ENCODE measurements at places on chromosomes 4 and X. TPM values are rescaled to one million over a fixed set of nuclear protein-coding genes. Genes with fewer than 3 reads are reported as not detected.
A peak's percentile ranks its signal among the peaks of the same experiment; 100 is the strongest.

GRCh38 chr4:118221227-118221800 lies 131.5 kb downstream of the PRSS12 start:
- DNase-seq = no peak
- H3K4me1 ChIP-seq = no peaks in the 10 kb centered on the region
- H3K4me3 ChIP-seq = no peak overlapping the region
- H3K36me3 ChIP-seq = no peaks in the 10 kb centered on the region

DNA sequence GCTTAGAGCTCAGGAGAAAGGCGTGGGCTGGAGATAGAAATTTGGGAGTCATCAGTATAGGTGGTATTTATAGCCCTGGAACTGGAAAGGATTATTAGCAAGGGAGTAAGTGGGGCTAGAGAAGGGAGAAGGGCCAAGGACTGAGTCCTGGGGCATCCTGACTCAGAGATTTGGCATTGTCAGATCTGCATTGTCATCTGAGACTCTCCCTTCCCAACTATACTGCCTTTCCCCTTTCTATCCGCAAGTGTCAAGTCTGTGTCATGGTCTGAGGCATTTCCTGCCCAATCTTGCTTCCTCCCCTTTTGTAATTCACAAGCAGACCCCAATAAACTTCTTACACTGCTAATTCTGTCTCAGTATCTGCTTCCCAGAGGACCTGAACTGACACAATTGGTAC lies 24.4 kb upstream of the SLC25A43 start:
- no peaks in the 10 kb centered on the region for H3K4me1 ChIP-seq
- DNase-seq = no peak
- H3K36me3 ChIP-seq = no peaks in the 10 kb centered on the region
- H3K27me3 ChIP-seq = no peaks in the 10 kb centered on the region

DNA sequence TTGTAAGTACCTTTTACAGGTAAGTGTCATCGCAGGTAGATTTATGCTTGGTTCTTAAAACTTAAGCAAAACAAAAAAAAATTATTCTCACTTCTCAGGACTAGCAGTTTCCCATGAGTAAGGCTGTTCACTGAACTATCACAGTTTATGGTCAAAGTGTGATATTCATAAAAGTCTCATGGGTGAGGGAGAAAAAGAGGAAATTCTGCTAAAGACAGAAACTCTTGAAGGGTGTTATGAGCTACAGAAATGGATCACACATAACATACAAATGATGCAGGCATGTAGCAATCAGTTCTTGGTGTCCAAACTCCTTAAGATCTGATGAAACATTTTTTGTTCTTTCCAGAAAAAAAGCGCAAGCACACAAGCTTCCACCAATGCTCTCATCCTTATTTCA lies 8.5 kb downstream of the RAB9A start:
- H3K36me3 ChIP-seq = no peaks in the 10 kb centered on the region
- H3K4me3 ChIP-seq = no peak overlapping the region
- no peak overlapping the region for H3K27ac ChIP-seq
- peaks cover 69% of the 10 kb centered on the region for H3K4me1 ChIP-seq

- H3K27me3 ChIP-seq = no peaks in the 10 kb centered on the region
- no peak overlapping the region for H3K27ac ChIP-seq
- H3K4me3 ChIP-seq = no peak overlapping the region
- DNase-seq = no peak
Observed at GRCh38 chr4:115249808-115250207, 136.4 kb upstream of the NDST4 start.

- H3K27ac ChIP-seq = no peak overlapping the region
- H3K27me3 ChIP-seq = no peaks in the 10 kb centered on the region
- no peak overlapping the region for H3K4me3 ChIP-seq
Observed at GRCh38 chr4:88178626-88179231, 20.3 kb upstream of the ABCG2 start.

DNA sequence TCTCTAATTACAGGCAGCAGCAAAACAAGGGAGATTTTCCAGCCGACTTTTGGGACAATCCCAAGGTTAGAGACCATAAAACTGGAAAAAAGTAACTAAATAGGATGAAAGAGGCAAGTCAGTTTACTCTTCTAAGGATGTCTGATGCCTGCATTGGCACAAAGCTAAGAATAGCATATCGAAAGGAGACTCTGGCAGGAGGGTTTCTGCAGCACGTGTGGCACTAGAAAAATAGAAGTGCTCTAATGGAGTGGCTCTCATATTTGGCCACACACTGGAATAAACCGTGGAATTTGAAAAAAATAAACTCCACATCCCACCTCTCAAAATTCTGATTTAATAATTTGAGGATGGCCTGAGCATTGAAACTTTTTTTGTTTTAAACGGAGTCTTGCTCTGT lies 77.2 kb upstream of the ARSJ start:
- H3K4me3 ChIP-seq = no peak overlapping the region
- no peaks in the 10 kb centered on the region for H3K36me3 ChIP-seq
- DNase-seq = no peak
- H3K27me3 ChIP-seq = no peaks in the 10 kb centered on the region
- H3K27ac ChIP-seq = no peak overlapping the region

GRCh38 chr4:17246656-17247055 lies 265.2 kb downstream of the QDPR start:
- DNase-seq = no peak
- H3K4me3 ChIP-seq = no peak overlapping the region
- no peak overlapping the region for H3K27ac ChIP-seq
- no peaks in the 10 kb centered on the region for H3K36me3 ChIP-seq

DNA sequence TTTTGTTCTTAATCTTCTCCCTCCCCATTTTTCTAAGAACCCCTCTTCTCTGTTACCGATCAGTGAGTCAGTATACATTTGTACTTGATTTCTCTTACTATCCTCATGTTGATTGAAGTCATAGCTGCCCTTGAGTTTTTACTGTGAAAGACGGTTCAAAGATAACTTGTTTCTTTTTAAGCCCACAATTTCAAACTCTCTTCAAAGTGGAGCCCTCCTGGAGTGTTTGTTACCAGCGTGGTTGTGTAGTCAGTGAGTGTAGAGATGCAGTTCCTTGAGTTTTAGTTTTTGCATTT lies 7.9 kb downstream of the PPP1R3F start:
- DNase-seq = no peak
- H3K36me3 ChIP-seq = no peaks in the 10 kb centered on the region
- H3K4me1 ChIP-seq = peaks cover 72% of the 10 kb centered on the region
- H3K4me3 ChIP-seq = no peak overlapping the region

- no peak for DNase-seq
- no peaks in the 10 kb centered on the region for H3K36me3 ChIP-seq
- H3K4me3 ChIP-seq = no peak overlapping the region
Observed at GRCh38 chrX:11566173-11566572, 99.5 kb downstream of the ARHGAP6 start.

DNA sequence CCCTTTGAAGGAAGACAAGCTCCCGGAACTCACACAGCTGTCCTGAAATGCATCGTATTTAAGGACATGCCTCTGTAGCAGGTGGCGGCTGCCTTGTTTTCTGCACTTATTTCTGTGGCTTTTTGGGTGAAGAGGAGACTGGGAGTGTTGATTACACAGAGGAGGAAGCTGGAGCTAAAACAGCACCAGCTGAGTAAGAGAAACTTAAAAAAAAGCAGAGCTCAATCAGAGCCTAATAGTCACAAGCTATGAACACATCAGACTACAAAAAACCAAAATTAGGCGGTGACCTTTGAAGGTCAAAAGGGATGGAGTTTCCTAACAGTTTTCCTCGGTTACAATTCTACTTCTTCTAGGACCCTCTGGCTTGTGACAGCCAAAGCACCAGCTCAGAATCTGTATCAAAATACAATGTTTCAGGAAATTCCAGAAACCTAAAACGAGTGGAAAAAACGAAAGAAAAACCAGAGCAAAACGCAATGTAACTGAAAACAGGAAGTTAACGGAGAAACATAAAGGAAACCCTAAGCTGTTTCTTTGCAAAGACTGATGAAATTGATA lies 13.5 kb downstream of the PRKX start:
- H3K27me3 ChIP-seq = no peaks in the 10 kb centered on the region
- H3K36me3 ChIP-seq = no peaks in the 10 kb centered on the region
- H3K4me1 ChIP-seq = peaks cover 12% of the 10 kb centered on the region
- DNase-seq = peak; percentile 28

GRCh38 chrX:1012678-1013300 lies 199.7 kb downstream of the CRLF2 start:
- DNase-seq = no peak
- H3K4me1 ChIP-seq = no peaks in the 10 kb centered on the region
- H3K4me3 ChIP-seq = no peak overlapping the region
- no peak overlapping the region for H3K27ac ChIP-seq

DNA sequence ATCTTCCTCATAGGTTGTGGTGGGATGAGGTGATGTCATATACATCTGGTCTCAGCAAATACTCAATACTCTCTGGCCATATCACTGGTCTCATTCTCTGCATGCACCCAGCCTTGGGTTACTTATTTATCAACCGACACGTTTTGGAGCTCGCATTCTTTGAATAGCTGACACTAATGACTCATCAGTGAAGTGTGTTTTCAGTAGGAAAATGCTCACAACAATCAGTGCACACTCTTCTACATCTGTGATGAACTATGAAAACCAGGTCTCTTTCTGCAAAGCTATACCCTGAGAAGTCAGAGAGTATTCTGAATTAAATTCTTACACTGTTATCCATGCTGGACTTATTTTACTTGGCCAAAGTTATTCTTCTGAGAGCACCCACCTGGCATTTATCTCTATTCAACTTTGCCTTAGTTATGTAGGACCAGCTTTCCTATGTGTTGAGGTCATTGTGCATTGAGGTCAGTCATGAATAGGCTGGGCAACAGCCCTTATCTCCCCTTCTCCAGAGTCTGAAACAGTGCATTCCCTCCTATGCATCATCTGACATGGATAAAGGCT lies 58.7 kb upstream of the DHX15 start:
- H3K27me3 ChIP-seq = no peaks in the 10 kb centered on the region
- no peak for DNase-seq
- no peak overlapping the region for H3K4me3 ChIP-seq
- no peak overlapping the region for H3K27ac ChIP-seq
- H3K4me1 ChIP-seq = no peaks in the 10 kb centered on the region
- H3K36me3 ChIP-seq = no peaks in the 10 kb centered on the region

DNA sequence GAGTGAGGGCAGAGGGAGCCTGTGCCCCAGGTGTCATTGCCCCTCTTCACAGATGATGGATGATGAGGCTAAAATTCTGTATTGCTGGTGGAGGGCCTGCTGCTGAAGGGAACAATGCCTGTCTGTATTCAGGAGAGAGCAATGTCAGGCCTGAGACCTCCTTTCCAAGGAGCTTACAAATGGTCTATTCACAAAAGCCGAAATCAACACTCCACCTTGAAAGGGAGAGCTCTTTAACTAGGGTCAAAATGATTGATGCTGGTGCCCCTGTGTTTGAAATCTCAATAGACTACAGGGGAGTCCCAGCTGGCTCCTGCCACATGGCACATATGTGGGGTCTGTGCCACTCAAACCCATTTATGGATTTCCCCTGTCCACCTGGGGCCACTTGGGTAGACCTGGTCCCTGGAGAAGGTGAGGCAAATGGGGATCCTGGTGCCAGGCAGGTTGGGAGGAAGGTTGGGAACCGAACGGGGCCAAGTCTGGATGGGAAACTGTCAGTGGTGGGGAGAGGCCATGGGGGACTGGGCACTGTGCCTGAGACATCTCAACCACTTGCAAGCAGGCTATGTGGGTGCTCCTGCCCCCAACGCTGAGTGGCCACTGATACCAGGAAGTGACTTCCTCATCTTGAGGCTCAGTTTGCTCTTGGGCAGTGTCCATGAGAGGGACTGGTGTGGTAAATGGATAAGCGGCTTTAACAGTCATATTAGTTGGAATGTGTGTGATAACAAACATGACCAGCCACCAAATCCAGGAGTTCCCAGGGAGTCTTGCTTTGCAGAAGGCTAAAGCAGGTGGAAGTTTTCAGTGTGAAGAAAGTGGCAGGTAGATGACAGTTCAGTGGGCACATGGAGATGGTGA lies 223.8 kb upstream of the PSAPL1 start:
- H3K27ac ChIP-seq = no peak overlapping the region
- H3K27me3 ChIP-seq = no peaks in the 10 kb centered on the region
- H3K36me3 ChIP-seq = no peaks in the 10 kb centered on the region
- H3K4me1 ChIP-seq = peaks cover 3% of the 10 kb centered on the region
- H3K4me3 ChIP-seq = no peak overlapping the region
- no peak for DNase-seq

CT45A1 gene
- polyA plus RNA-seq = not detected

MAGEB17 gene
- polyA plus RNA-seq = not detected

CMC4 gene
- polyA plus RNA-seq = 28.7 TPM

TRAM1L1 gene
- not detected for polyA plus RNA-seq

DACH2 gene
- polyA plus RNA-seq = not detected

XAGE1A gene
- not detected for polyA plus RNA-seq

FREM3 gene
- 0.08 TPM for polyA plus RNA-seq

SRPK3 gene
- not detected for polyA plus RNA-seq

All from CD8-positive, alpha-beta memory T cell (primary cell).